GM10248 (cell line): ENCODE measurements at places on chromosomes 4 and X.

DNA sequence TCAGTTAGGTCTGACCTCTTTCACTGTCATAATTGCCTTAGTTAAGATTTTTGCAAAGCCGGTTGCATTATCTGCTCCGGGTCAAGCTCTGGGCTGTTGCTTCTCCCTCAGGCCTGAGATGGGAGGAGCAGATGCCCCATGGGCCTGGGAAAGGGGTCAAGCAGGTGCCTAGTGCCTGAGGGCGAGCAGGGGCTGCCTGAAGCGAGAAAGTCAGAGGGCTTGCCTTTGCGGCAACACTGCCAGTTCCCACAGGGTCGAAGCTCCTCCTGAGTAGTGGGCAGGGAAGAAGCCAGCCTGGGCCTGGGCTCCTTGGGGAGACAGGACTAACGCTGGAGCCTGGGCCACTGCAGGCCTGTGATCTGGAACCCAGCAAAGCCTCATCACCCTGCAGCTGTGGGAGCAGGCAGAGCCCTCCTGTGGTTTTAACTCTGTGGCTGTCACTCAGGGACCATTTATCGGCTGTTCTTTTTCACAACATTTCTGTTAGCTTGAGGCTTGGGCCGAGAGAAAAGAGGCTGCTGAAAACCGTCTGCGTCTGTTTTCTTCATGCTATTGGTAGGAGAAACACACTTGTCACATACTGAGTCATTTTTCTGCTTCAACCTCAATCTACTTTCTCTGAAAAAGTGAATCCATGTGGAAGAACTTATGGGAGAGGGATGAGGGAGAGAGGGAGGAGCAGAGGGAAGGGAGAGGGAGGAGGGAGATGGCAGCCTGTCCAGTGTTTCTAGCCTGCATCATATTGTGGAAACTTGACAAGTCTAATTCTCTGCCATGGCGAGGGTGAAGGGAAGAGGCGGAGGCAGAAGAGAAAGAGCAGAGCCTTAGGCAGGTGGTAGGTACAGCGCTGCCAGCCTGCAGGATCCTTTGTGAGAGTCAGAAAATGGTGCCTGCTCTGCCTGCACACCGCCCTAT, 68.4 kb downstream of the RHOH start:
- no peak for DNase-seq

GRCh38 chr4:152628128-152628527, 51.7 kb downstream of the TMEM154 start:
- DNase-seq, result no peak

GRCh38 chr4:180336494-180337090, 1906.6 kb upstream of the TENM3 start:
- DNase-seq, result no peak

DNA sequence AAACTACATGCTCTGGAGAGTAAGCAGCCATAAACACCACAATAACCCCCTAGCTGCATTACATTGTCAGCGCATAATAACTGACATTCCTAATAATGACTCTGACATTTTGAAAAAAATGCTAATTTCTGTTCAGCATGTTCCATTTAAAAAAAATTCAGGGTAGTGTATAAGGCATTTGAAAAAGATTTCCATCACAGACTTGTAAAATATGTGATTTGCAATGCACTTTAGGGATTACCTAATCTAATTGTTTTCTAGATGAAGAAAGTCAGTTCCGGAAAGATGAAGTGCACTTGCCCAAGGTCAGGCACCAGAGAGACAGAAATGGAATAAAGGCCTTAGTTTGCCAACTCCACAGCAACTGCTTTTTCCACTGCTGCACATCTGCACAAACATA, 55.3 kb downstream of the FANCB start:
- DNase-seq, result no peak

GRCh38 chr4:189200353-189200752, 740.3 kb upstream of the FRG1 start:
- no peak for DNase-seq

DNA sequence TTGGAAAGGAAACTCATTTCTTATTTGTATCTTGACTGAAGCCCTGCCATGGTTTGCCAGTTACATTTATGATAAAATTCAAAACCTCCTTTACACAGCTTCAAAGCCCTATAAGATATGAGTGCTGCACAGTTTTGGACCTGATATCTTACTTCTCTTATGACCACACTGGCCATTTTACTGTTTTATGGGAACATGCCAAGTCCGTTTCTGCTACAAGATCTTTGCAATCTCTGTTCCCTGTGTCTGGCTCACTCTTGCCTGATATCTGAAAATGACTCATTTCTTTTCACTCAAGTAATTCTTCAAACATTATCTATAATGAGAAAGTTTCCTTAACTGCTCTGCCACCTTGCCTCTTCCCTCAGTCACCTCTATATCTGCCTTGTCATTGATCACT, 247.3 kb downstream of the SPOCK3 start:
- DNase-seq, result no peak

GRCh38 chrX:134741746-134742145, 83.5 kb upstream of the PLAC1 start:
- DNase-seq, result no peak

- DNase-seq, result no peak
These were observed 7.8 kb upstream of the MCUB start for GRCh38 chr4:109552237-109552636.

DNA sequence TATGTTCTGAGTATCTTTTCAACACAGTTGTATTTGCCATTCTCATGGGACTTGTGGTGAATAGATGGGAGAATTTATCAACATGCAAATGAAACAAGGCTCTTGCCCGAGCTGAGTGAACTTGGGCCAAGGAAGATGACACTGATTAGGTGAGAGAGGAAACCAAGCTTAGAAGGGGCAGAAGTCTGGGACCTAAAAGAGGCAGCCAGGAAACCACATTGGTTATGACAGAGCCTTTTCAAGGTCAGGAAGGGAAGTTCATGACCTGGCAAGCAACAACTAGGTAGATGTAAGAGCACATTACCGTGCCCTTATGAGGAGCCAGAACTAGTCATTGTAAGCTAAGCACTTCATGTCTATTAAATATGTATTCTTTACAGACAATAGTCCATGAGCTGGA, 590.3 kb downstream of the PACRGL start:
- no peak for DNase-seq

DNA sequence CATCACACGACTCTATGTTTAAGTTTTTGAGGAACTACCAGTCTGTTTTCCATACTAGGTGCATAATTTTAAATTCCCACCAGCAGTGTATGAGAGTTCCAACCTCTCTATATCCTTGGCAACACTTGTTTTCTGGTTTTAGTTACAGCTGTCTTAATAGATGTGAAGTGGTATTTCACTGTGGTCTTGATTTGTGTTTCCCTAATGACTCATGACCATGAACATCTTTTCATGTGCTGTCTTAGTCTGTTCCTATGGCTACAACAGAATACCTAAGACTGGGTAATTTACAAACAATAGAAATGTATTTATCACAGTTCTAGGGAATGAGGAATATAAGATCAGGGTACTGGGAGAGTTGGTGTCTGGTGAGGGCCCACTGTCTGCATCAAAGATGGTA, 51.5 kb upstream of the GPR78 start:
- DNase-seq, result no peak

DNA sequence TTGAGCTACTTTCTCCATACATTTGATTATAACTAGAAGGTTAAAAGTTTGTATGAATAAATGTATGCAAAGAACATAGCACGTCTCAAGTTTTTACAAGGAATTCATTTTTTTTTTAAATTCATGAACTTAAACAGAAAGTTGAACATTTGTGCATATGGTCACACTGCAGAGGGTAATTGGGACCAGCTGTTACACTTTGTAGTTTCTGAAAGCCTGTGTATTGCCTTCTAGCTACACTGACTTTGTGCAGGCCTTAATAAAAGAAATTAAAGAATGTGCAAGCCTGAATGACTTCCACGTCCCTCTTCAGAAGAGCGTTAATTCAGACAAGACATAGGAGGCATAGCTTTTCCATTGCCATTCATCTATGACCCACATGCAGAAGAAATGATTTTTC, 153.1 kb upstream of the PCDH18 start:
- no peak for DNase-seq

DNA sequence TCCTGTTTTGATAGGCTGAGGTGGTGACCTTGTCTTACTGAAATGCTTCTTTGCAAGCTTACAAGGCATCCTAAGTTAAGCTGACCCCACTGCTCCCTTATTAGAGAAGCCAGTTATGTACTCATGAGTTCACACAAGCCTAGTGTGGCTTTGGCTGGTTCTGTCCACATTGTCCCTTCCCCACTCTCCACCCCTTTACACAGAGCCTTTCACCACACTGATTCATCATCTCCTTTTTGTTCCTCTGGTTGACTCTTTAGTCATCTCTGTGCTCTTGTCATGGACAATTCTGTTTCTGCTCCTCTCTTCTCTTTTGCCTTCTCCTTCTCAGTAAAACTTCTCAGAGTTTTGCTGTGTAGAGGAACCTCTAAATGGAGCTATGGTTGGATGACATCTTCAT, 4.9 kb downstream of the CHRNA9 start:
- no peak for DNase-seq

GRCh38 chr4:141388481-141388880, 167.8 kb downstream of the ZNF330 start:
- DNase-seq, result no peak

DNA sequence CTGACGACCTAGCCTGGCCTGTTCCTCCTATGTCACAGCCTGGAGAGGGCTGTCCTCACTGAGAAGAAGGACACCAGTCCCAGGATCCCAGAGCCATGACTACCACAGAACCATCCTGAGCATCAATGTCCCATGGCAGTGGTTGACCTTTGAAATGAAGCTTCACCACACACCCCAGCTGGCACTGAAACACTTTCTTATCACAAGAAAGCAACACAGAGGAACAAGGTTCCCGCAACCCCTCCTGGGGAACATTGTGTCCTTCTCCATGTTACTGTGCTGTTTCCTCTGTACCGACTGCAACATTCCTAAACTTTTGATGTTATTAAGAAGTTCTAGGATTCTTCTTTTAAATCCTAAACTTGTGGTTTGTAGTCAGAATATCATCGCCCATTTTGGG, 21.2 kb upstream of the FAM156A start:
- no peak for DNase-seq

GRCh38 chr4:96593422-96593821, 753.5 kb downstream of the PDHA2 start:
- no peak for DNase-seq

DNA sequence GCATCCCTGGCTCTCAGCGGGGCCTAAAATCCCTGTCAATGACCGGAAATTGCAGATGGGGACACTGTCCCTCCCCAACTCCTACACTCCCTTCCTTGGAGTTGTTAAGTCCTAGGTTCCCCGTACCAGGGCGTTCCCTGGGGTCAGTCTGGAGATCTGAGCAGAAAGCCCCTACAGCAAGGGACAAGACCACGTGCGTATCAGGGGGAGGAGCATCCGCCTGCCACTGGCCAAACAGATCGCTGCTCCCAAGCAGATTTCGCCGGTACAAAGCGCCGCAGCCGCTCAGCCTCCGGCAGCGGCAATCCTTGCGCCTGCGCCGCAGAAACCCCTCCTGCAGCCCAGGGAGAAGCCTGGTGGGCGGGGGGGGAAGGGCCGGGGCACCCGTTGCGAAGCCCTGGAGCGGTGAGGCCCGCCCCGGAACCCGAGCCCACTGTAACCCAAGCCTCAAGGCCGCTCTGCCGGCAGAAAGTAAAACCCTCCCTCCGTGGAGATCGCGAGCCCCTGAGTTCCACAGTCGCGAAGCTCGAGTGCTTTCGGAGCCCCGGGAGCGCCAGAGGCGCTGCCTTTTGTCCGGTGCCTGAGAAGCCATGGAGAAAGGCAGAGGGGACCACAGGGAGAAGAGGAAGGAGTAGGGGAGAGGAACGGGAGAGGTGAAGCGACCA, 2.7 kb downstream of the CRMP1 start:
- no peak for DNase-seq

DNA sequence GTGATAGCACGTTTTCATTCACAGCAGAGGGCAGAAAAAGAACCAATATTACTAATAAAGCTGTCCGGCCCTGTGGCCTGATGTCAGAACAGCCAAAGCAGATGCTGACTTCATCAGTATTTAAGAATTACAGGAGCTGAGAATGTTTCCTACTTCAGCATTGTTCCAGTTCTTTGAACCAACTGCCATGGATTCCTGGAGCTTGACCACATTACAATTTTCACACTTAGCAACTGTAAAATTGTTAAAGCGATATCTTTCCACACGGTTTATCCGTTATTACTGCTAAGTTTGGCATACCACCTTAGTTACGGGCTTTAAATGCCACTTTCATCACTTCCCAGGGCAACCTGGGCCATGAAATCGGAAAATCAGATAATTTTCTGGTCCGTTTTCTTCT, 118.2 kb downstream of the EPHA5 start:
- no peak for DNase-seq

DNA sequence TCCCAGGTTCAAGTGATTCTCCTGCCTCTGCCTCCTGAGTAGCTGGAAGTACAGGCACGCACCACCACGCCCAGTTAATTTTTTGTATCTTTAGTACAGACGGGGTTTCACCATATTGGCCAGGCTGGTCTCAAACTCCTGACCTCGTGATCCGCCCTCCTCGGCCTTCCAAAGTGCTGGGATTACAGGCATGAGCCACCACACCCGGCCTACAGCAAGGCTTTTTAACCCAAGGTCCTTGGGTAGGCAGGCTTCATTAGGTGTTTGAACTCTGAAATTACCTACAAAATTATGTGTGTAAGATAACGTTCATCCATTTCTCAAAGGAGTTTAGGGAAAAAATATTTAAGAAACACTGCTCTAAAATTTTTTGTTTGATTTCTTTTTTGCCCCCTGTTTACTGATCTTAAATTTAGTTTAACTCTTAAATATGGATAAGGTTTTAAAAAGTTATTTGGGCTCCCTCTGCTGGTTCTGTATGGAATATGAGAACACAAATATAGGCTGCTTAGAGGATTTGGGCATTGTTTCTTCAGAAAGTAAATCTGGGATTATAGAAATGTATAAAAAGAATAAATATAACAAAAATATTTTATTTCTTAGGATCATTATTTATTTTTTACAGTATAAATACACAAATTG, 92.8 kb downstream of the CBR4 start:
- peak; percentile 38 for DNase-seq

DNA sequence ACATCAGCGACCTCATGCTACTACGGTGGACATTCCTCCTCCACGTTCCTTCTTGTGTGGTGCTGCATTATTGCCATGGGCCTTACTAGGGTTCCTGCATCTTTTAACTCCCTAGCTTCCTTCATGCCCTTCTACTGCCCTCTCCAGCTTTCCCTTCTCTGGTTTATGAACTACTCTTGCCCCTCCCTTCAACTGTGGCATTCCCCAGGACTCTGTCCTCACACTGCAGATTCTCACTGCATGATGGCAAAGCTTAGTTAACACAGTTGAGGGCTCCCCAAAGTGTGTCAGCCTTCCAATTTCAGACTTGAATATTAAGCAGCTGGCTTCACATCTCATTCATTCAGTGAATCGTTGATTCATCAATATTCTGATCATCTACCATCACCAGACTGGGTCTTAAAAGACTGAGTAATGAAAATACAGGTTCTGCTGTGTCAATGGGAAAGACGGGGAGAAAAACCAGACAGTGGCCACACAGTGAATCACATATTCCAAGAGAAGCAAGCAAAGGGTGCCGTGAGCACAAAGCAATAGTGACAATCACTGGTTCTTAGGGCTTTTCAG, 53.0 kb downstream of the ZFX start:
- no peak for DNase-seq

GRCh38 chrX:97452283-97452682, 568.6 kb downstream of the RPA4 start:
- DNase-seq, result no peak

GRCh38 chr4:47530801-47531200, 45.7 kb downstream of the ATP10D start:
- no peak for DNase-seq

- no peak for DNase-seq
These were observed 122.6 kb upstream of the PLAC1 start for GRCh38 chrX:134780908-134781307.

GRCh38 chr4:93831716-93832496, 3.4 kb downstream of the ATOH1 start:
- DNase-seq, result no peak
